Activated CD4-positive, alpha-beta T cell treated with anti-CD3 and anti-CD28 coated beads, Interleukin-10, Interleukin-2, amounts not matched to agents 100 ng/mL and 50 ng/mL, durations not matched to agents 16 hours and 8 hours (primary cell): ENCODE measurements at places on chromosomes 3 and 15.
A peak's percentile ranks its signal among the peaks of the same experiment; 100 is the strongest.

- DNase-seq = no peak
These were observed 46.0 kb downstream of the ANP32A start for GRCh38 chr15:68774521-68775235.

DNA sequence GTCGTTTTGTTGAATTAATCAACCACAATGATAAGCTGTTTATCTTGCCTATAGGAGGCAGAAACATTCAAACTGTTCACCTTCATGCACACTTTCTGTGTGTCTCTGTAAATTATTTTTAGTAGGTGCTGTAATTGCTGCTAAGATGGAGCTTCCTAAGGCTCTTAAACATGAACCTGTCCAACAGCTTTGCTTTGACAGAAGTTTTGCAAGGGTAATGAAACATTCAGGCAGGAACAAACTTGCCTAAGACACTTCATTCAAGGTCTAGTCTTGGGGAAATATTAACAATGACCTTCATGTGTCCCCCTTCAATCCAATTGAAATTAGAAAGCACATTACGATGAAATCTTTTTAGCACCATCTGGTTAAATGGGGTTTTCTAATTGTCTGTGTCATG, 156.1 kb downstream of the DIPK2A start:
- no peak for DNase-seq

DNA sequence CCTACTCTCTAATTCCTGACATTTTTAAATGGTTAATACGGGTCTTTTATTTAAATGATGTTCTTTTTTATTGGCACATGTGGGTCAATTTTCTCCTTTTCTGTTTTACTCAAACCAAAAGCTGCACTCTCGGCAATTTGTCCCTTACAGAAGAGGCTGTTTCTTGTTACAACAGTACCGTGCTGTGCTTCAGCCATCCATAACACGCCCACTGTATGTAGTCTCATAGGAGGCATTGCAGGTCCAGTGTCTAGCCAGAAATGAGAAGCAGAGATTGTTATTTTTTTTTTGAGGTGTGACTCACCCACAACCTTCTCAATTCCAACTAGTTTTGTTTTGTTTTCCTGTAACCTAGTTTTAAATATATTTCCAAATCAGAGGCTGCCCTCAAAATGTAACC, 164.6 kb downstream of the GMNC start:
- DNase-seq = no peak

GRCh38 chr3:115961380-115961779, 338.1 kb downstream of the GAP43 start:
- DNase-seq = no peak

- DNase-seq = no peak
These were observed 324.7 kb downstream of the SHQ1 start for GRCh38 chr3:72523429-72524151.

- DNase-seq = no peak
These were observed 118.9 kb downstream of the DPH6 start for GRCh38 chr15:35427091-35427490.

DNA sequence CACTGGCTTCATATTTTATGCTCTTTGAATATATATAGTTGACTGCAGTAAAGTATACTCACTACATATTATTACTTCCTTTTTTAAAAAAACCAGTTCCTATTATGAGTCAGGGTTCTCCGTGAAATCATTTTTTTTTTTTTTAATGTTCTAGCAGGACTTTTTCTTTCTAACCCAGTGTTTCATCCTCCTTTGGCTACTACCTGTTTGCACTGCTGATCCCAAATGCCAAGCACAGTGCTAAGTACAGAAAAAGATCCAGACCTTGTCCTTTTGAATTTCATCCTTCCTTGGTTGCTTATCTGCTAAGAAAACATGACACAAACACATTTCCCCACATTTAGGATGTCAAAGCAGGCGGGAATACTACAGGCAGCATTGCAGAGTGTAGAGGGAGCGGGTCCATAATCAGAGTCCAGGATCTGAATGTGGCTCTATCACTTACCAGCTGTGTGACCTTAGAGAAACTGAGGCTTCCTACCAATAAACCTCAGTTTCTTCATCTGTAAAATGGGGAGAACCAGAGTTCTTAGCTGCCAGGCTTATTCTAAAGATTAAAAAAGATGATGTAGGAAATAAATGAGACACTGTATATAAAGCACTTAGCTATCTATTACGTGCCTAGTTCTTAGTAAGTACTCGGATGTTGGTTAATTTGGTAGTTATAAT, 37.2 kb upstream of the ANPEP start:
- DNase-seq = no peak

GRCh38 chr3:4310971-4311370, 7.8 kb downstream of the SETMAR start:
- no peak for DNase-seq

DNA sequence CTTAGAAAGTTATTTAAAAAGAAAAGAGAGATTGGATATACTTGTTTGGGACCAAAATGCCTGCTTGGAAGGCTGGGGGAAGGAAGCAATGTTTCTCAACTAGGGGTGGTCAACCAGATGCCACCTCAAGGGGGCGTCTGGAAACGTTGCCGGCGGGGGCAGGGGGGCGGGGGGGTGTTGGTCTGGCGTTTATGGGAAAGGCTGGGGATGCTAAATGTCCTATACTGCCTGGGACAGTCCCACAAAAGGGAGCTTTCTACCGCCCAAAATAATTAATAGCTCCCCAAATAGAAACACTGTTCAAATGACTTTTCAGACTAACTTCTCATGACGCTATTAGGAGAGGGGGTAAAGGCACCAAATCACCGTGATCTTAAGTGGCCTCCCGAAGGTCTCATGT, 2.2 kb downstream of the POLG start:
- peak; percentile 38 for DNase-seq
